ENCODE measurements at places on chromosomes 16 and 17.
A peak's percentile ranks its signal among the peaks of the same experiment; 100 is the strongest.

DNA sequence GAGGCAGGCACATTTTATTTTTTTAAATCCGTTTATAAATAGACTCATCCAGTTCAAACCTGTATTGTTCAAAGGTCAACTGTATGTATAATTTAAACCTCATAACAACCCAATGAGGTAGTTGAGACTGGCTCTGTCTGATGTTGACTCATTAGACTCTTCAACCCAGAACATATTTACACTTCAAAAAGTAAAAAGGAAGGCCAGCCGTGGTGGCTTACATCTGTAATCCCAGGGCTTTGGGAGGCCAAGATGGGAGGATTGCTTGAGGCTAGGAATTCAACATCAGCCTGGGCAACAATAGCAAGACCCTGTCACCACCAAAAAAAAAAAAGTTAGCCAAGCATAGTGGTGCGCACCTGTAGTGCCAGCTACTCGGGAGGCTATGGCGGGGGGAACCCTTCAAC lies 32.5 kb upstream of the DHRS7B start:
- no peak for DNase-seq

DNA sequence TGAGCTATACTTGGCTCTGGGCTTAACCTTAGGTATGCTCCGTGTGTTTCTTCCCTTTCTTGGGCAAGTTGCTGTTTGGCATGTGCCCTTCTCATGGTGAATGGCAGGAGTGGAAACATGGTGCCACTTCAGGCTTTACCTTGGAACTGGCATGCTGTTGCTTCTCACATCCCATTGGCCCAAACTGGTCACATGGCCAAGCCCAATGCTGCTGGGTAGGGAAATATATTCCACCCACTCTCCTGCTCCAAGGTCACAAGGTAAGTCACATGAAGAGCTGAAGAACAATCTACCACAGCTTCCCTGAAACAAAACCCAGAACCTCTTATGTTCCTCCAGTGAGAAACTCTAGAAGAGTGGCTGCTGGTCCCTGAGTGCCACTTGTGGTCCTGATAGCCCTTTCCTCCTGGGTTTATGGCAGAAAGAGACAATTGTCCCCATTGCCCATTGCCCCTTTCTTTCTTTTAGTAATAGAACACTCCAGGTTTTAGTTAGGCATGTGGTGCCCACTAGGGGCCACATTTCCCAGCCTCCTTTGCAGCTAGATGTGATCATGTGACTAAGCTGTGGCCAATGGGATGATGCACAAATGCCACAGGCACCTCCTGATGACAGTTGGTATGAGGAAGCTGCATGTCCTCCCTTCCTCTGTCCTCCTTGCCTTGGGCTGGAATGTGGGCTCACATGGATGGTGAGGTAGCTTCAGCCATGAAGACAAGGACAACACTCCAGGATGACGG lies 50.3 kb downstream of the MEOX1 start:
- no peak for DNase-seq

- peak; percentile 62 for DNase-seq
Measured at GRCh38 chr17:38881600-38882191, 11.8 kb downstream of the LASP1 start.

GRCh38 chr16:27439271-27440018 lies 37.5 kb downstream of the IL21R start:
- DNase-seq: no peak

DNA sequence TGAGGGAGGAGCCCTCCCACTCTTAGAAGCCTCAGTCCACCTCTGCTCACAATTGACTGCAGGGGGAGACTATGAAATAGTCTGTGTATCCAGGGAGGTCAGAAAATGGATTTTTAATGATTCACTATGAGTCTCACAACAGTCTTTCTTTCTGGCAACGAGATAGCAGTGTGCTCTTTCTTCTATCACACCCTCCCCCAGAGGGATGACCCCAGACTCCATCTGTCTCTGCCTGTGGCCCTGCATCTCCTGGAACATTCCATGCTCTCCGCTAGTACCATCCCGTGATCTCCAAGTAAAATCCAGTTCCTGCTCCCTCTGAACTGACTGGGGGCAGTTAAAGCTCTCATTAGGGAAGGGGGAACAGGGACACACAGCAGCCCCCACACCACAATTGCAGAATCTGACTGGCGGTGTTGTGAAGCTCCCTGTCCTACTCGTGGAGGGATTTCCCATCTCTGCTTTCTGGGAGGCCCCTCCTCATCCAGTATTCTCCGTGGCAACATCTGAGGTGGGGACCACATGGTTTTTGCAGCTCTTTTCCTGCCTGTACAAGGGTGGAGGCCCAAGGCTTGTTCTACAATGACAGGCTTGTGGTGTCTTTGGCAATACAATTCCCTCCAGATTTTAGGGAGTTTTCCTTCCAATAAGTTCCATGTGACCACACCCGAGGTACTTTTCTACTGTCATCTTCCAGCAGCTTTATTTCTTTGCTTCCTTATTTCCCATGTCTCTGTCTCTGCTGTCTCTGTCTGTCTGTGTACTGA lies 19.4 kb downstream of the NATD1 start:
- DNase-seq: no peak

DNA sequence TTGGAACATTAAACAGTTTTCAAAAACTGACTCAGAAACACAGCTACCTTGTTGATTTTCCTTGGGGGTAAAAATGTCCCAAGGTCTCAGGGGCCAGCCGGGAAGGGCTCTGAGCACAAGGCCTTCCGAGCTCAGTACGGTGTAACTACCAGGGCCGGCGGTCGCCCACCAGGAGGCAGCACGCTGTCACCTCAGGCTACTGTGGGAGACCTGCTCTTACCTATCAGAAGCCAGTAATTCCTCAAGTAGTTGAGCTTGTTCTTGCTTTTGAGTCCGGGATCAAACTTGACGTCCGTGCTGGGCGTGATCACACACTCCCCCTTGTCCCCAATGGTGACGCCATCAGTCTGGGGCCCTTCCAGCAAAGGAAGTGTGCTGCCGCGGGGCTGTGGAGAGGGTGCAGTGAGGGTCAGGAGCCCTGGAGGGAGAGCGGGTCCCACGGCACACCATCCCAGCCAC lies 43.4 kb upstream of the ICAM2 start:
- peak; percentile 59 for DNase-seq

GRCh38 chr17:50364715-50365114 lies 8.3 kb downstream of the MRPL27 start:
- DNase-seq: no peak

GRCh38 chr17:10772425-10773380 lies 31.2 kb downstream of the TMEM238L start:
- peak; percentile 70 for DNase-seq

- no peak for DNase-seq
Measured at GRCh38 chr17:70775679-70776078, 606.3 kb downstream of the KCNJ2 start.

- DNase-seq: no peak
Measured at GRCh38 chr16:76466871-76467270, 189.7 kb downstream of the CNTNAP4 start.

DNA sequence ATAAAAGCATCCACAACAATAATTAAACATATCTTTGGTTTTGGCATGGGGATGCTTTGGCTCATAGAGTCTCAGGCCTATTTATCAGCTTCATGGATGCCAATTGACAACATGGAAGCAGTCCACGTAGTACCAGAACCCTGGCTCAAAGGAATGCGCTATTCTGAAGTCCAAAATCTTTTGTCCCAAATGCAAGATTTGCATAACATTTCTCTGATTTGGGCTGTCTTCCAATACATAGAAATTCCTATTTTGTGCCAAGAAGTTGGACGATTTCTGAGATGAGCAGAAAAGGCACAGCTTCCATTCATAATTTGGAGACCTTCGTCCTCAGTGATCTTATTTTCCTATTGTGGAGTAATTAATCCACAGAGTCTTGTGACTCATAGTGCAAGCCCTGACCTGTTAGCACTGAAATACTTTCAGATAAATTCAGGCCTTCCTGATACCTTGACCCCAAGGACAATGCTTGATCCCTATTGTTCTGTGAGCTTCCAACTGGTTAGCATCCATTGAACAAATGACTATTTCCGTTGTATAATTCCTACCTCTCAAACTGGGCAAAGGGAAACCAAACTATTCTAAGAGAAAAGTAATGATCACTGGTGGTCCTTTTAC lies 78.4 kb upstream of the CDH11 start:
- no peak for DNase-seq

DNA sequence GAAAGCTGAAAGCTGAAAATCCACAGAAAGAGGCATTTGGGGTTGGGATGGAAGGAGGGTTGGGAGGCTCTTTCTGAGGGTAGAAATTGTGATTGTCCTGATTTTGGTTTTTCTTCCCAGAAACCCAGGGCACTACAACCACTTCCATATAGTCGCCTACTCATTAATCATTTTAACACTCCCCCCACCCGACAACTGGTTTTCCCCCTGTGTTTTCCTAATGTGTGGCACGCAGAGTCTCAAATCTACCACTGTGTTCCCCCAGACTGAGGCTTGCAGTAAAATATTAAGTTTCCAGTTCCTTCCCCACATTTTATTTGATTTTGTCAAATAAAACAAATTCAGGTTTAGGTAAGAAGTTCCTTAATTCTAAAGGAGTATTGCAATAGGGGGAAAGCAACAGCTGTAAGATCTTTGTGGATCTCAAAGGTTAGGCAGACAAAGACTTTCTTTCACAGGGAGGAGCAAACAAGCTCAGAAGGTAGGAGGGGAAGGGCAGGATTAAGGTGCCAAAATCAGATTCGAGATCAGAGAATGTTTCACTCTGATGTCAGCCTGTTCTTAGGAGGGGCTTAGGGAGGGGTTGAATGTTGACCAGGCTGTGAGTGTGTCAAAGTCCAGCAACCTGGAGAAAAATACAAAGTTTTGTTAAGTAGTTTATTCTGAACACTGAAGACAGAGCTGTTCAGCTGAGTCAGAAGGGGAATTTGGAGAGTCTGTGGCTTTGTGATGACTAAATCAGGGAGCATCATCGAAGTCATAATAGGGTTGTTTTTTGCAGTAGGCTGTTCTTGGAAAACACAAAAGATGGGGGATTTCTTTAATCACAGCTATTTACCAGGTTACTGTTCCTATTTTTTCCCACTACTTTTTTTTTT lies 3.6 kb downstream of the ZNF267 start:
- DNase-seq: peak; percentile 57

- DNase-seq: no peak
Measured at GRCh38 chr16:30997725-30998711, 12.4 kb downstream of the STX1B start.

- DNase-seq: peak; percentile 71
Measured at GRCh38 chr16:56279132-56279531, 87.8 kb downstream of the GNAO1 start.

GRCh38 chr16:27522173-27522707 lies 27.5 kb downstream of the GTF3C1 start:
- DNase-seq: no peak

- no peak for DNase-seq
Measured at GRCh38 chr17:34614698-34615097, 35.3 kb downstream of the TMEM132E start.

DNA sequence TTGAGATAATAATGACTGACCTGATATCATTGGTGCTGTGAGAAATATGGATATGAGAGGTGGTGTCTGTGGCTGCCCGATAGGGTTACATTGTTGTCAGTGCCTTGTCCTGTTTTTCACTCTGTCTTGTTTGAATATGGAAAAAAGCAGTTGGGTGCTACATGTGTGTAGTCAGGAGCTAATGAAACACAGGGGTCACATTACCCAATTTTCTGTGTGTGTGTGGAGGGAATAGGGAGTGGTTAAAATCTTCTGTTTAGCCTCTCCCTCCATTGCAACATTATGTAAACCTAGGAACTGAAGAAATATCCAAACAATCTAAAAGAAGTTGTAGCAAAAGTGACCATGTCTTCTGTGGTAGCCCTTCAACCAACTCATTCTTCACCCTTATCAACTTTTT lies 527.7 kb upstream of the SOX9 start:
- no peak for DNase-seq

DNA sequence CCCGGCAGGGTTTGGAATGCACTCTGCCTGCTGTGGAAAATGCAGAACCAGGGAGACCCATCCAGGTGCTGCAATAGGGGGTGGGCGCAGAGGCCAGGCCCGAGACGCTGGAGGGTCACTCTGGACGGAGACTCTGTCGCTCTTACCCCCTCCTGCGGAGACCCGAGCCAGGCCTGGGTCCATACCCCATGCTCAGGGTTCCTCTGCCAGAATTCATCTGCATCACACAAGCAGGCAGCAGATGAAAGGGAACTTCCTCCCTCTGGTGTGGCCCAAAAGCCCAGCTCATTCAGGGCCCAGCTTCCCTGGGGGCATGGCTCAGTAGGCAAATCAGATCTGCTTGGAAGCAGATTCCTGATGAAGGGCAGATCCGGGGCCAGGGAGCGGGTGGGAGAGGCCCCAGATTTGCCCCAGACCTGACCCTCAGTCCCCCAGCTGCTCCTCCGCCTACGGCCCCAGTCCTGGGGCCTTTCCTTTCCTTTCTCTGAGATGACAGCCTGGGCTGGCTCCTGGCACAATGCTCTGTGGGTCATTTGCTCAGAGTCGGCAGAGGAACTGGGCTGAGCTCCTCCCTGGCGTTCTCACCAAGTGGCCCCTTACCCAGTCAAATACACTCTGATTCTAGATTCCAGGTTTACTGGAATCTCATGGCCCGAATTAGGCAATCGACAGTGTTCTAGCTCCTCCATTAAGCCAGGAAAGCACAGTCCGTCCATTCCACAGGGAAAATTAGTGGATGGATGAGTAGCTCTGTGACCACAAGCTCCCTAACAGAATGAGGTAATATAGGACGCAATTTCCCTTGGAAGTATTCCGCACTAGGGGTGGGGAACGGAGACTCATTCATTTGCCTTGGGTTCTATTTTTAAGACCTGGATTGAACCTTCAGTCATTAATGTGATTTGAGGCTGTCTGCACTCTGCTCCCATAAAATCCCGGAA lies 19.1 kb upstream of the RASD1 start:
- no peak for DNase-seq

DNA sequence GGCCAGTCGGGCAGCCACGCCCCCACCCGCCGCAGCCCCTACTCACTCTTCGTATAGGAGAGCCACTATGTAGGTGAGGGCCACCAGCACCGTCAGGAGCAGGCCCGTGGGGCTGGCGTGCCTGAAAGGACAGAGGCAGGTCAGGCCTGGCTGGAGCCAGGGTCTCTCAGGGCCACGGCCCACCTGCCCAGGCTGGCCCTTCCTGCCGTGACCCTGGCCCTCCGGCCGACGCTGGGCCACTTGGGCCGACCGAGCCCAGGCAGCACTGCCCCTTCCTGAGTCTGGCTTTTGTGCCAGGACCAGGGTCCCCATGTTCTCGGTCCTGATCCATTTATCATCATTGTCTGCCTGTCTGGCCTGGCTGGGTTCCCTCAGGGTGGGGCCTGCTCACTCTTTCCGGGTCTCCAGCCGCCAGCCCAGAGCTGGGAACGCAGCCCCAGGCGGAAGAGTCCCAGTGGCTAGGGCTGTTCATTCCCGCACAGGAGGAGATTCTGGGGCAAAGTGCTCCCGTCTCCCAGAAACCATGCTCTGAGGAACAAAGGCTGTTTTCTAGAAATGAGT lies 10.1 kb upstream of the RASD1 start:
- no peak for DNase-seq

GRCh38 chr17:29112771-29113295 lies 67.4 kb downstream of the MYO18A start:
- no peak for DNase-seq

- DNase-seq: no peak
Measured at GRCh38 chr16:57021757-57022156, 32.4 kb downstream of the NLRC5 start.
